ENCODE measurements at places on chromosomes 11 and 22.
A peak's percentile ranks its signal among the peaks of the same experiment; 100 is the strongest.

GRCh38 chr11:8323161-8323935 lies 59.7 kb upstream of the LMO1 start:
- DNase-seq, result no peak

GRCh38 chr11:31160504-31161422 lies 208.8 kb downstream of the DCDC1 start:
- peak; percentile 6 for DNase-seq

DNA sequence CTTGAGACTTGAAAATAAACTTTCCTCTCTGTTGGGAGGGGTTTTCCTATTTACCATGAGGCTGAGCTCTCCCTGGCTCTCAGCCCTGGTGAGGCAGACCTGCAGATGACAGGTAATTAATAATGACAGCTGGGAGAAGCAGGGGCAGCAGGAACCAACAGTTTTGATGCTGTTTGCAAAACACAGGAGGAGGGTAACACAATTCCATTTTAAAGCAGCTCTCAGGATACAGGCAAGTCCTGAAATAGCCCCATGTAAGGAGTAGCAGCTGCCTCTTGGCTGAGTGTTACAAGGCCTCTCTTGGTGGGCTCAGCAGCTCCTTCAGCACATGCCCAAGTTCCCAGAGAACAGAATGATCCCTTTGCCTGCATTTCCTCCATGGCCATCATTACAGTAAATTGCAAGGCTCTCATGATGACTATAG lies 13.3 kb downstream of the PARVA start:
- no peak for DNase-seq

GRCh38 chr11:46118702-46119351 lies 2.4 kb downstream of the PHF21A start:
- DNase-seq, result peak; percentile 55

GRCh38 chr11:46520971-46521745 lies 72.7 kb downstream of the AMBRA1 start:
- no peak for DNase-seq

DNA sequence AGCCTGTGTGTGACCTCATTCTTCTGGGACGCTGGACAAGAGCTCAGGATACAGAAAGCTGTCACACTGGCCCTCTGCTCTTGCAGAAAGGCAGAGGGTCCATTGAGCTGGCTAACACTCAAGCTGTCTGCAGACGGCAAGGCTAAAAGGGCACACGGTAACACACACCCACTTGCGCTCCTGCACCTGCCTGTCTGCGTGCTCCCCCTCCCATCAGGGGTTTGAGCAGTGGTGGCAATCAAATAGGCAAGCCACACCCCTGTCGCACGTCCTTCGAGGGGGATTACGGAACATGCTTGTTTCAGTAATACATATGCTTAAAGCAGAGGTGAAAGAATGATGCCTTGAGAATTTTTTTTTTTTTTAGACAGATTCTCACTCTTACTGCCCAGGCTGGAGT lies 7.1 kb upstream of the QSER1 start:
- DNase-seq, result no peak

DNA sequence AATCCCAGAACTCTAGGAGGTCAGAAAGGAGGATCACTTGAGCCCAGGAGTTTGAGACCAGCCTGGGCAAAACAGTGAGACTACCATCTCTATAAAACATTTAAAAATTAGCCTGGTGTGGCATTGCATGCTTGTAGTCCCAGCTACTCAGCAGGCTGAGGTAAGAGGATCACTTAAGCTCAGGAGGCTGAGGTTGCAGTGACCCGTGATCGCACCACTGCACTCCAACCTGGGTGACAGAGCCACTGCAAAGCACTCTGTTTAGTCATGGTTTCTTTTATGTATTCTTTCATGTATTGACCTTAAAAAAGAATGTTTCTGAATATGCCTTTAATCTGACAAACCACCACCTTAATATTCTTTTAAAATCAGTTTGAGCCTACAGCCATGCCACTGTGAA lies 52.2 kb downstream of the BIRC2 start:
- no peak for DNase-seq

DNA sequence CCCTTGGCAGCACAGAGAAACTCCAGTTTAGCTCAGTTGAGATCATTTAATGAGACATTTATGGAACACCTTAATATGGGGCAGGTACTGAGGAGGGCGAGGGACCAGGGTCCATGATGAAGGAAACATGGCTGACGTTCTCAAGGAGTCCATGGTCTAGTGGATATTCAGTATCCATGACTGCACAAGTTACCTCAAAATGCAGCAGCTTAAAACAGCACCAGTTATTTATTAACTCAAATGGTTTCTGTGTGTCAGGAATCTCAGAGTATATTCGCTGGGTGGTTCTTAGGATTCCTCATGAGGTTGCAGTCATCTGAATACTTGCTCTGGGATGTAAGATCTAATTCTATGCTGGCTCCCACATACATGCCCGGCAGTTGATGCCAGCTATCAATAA lies 346.8 kb downstream of the LARGE1 start:
- DNase-seq, result no peak

- DNase-seq, result no peak
Measured at GRCh38 chr11:127873478-127873877, 713.9 kb downstream of the ETS1 start.

DNA sequence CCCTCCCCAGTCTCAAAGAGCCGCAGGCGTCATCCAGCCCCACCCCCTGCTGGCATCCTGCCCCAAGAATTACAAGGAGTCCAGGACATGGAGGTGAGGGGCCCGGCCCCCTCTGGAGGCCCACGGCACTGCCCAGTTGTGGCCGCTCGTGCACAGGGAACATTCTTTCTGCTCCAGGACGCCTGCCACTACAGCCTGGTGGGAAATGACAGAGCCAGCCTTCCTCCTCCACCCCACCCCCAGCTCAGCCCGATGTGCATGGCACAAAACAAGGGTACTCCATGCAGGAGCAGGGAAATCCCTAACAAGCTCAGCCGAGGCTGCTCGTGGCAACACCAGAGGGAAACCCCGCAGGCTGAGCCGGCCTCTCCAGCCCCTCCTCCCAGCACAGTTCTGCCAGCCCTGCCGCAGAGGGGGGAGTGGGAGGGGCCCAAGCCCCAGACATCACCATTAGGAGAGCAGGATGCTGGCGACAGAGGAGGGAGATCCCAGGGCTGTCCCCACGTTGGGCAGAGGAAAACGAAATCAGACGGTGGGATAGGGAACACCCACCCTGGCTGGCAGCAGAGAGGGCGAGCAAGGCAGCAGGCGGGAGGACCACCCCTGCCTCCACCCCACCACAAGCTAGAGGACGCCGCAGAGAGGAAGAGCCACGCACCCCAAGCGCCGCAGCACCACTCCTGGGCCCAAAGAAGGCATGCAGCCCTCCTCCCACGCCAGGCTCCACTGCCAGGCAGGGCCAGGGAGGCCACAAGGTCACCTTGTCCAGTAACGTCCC lies 10.0 kb downstream of the IGSF9B start:
- no peak for DNase-seq

DNA sequence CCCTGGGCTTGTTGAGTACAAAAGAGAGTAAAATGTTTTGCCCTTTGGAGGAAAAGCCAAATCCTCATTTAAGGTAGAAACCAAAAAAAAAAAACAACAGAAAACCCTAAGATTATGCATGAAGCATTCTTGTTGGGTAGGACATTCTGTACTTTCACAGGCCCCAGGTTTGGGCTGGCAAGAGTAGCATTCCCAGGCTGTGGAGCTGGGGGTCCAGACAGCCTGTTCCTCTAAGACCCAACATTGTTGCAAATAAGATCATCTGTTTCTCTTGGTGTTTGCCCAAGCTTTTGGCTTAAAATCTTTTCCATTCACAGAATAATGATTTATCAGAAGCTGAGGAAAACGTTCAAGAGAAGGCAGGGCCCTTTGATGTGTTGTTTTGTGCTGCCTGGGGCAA lies 123.8 kb downstream of the MICAL2 start:
- no peak for DNase-seq

- DNase-seq, result no peak
Measured at GRCh38 chr22:33722816-33723215, 197.5 kb downstream of the LARGE1 start.

DNA sequence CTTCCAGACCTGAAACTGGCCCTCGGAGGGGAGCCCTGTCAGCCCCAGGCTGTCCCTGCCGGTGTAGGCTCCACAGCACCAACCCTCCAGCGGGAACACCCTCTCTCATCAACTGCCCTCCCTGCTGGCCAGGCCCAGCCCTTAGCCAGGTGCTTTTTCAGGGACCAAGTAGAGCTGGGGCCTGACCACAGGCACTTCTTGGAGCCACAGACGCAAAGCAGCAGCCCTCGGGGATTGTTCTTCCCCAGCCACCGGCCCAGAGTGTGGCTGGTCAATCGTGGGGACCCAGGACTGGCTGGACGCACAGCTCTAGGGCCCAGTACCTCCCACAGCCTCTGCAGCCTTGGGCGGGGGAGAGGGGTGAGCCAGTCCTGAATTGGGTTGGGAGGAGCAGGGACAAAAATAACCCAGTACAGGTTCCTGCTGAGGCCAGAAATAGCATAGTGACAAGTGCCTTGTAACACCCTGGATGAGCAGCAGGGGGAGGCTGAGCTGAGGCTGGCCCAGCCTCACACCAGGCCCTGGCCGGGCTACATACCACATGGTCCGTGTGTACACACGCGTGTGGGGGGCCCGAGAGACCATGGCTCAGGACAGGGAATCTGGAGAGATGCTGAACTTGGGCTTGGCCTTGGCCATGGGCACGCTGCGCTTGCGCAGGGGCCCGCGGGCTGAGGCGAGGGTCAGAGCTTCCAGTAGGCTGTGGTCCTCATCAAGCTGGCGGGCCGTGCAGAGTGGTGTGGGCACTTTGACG lies 2.0 kb downstream of the KCNJ11 start:
- DNase-seq, result peak; percentile 78

DNA sequence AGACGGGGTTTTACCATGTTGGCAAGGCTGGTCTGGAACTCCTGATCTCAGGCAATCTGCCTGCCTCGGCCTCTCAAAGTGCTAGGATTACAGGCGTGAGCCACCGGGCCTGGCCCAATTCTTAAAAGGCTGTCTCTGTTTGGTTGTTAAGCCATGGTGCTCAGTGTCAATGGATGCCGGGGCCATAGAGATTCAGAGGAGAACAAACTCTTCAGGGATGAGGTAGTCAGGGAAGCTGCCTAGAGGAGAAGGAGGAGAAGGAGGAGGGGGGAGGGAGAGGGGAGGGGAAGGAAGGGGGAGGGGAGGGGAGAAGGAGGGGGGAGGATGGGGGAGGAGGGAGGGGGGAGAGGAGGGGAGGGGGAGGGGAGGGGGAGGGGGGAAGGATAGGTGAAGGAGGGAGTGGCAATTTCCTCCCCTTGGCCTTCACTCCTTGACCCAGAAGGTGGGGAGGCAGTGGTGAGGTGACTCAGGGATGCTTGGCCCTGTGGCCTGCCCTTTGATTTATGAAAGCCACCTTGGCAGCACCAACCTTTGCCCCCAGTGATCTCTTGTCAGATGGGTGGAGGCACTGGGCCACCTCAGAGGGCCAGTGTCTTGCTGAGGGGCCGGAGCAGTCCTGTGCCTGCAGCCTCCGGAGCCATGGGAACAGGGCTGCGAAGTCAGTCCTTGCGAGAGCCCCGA lies at the start of gene C11orf86:
Gene C11orf86, plus strand, starts transcription at position 581 of the 681 bp plus-strand sequence. Its CDS starts 59 bp downstream, at position 640.
- DNase-seq, result no peak

DNA sequence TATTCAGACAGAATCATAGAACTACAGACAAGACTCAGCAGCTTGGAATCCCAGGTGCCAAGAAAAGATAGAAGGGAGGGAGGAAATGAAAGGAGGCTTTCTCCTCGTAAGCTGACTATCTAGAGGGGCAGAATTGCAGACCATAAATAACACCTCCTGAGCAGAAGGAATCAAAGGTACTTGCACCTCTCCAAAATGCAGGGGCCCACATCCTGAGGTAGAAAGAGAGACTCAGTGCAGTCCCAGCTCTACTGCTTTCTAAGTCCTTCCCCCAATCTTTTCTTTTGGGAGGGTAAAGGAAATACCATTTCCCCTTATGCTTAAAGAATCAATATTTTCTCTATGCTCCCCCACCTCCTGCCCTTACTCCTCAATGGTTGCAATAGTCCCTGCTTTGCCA lies 55.2 kb downstream of the SYTL2 start:
- DNase-seq, result no peak

DNA sequence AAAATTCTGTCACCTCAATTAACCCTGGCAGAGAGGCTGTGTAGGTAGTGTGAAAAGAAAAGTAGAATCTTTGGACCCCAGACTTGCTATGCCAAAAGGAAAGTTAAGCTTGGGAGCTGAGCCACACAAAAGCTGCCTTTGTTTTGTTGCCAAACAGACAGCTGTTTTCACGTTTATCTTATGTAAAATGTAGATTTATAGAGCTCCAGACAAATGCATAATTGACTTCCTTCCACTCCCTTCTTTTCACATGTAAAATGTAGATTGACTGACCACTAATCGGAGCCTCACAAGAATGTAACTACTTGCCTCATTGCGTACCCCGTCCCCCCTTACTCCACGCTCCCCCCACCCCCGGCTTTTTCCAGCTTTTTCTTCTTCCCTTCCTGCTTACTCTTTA lies 2302.2 kb upstream of the RAG2 start:
- no peak for DNase-seq

DNA sequence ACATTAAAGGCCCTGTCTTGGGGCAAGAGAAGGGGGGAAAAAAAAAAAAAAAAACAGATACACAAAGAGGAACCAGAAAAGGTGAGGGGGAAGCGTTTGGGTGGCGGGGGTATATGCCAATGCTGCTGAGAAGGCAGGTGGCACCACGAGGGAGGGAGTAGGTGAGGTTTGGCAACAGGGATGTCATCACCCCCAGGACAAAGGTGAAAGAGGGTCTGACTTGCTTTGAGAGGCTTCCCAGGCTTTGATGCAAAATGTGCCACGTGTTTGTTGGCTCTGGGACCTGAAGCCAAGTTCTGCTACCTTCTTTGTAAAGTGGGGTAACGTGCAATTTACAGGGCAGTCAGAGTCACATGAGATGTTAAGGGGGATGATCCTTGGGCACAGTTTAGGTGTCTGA lies 4.1 kb downstream of the YPEL1 start:
- DNase-seq, result no peak

DNA sequence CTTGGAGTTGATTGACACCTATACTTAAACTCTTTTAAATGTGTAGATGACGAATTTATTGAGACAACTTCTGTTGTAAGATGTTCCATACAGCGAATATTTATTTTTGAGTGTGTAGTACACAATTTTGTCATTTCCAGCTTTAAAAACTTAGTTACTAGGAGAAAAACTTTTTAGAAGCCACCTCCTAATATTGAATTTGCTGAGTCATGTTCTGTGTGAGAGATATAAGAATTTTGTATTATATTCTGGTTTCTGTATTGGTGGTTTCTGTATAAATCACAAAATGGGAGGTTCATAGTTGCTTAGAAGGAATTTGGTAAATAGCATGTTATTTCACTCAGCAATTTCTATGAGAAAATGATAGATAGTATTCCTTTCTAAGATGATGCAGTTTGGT lies 171.3 kb downstream of the WNT11 start:
- peak; percentile 58 for DNase-seq

Measured in OCI-M1 (cell line).